Thymus (tissue), 14 donors: ENCODE measurements at places on chromosomes 5 and 9. TPM values are rescaled to one million over a fixed set of nuclear protein-coding genes. Genes with fewer than 3 reads are reported as not detected.

The ST8SIA4 gene
- 22.5 TPM for total RNA-seq

The OMD gene
- total RNA-seq: 0.61 TPM

The INSL4 gene
- total RNA-seq: 0.05 TPM

The TMEM174 gene
- not detected for total RNA-seq

The TMEM8B gene
- 1.5 TPM for total RNA-seq

The CFAP90 gene
- 0.76 TPM for total RNA-seq

The C5orf58 gene
- not detected for total RNA-seq

The ZNF367 gene
- total RNA-seq: 12.1 TPM

The SLC28A3 gene
- total RNA-seq: 1.3 TPM

The SLC6A7 gene
- total RNA-seq: under 0.01 TPM

The IRGM gene
- total RNA-seq: 0.28 TPM

The ARSI gene
- 0.76 TPM for total RNA-seq

The ARAP3 gene
- 0.71 TPM for total RNA-seq

The LRRC19 gene
- not detected for total RNA-seq

The PITX1 gene
- total RNA-seq: 0.05 TPM

The HTR1A gene
- total RNA-seq: not detected

The STC2 gene
- 0.80 TPM for total RNA-seq

The PCA3 gene
- 0.09 TPM for total RNA-seq
